ENCODE measurements at places on chromosomes 11 and 22. TPM values are rescaled to one million over a fixed set of nuclear protein-coding genes. Genes with fewer than 3 reads are reported as not detected.

The LDHAL6A gene
- 1.5 TPM for polyA plus RNA-seq

The PLAAT3 gene
- 15.1 TPM for polyA plus RNA-seq

The TPH1 gene
- 3.0 TPM for polyA plus RNA-seq

The OR4A15 gene
- not detected for polyA plus RNA-seq

The LGALS12 gene
- polyA plus RNA-seq = not detected

The HBE1 gene
- polyA plus RNA-seq = 10.4 TPM

The LUZP2 gene
- 1.7 TPM for polyA plus RNA-seq

The CHRDL2 gene
- 0.22 TPM for polyA plus RNA-seq

The CCDC83 gene
- 0.12 TPM for polyA plus RNA-seq

The TLCD5 gene
- polyA plus RNA-seq = 18.8 TPM

The FJX1 gene
- polyA plus RNA-seq = 15.0 TPM

The SH3BP1 gene
- 27.1 TPM for polyA plus RNA-seq

The OR4A16 gene
- not detected for polyA plus RNA-seq

The DMC1 gene
- polyA plus RNA-seq = 8.1 TPM

The SMC1B gene
- 0.23 TPM for polyA plus RNA-seq

The CARD10 gene
- 20.3 TPM for polyA plus RNA-seq

The MMP13 gene
- polyA plus RNA-seq = not detected

The OR8D4 gene
- not detected for polyA plus RNA-seq

The SLC1A2 gene
- polyA plus RNA-seq = 0.47 TPM

The MOGAT2 gene
- polyA plus RNA-seq = 1.1 TPM

The HTR3B gene
- polyA plus RNA-seq = 0.12 TPM

The RIMBP3C gene
- polyA plus RNA-seq = 0.20 TPM

The C11orf42 gene
- 0.91 TPM for polyA plus RNA-seq

The SMIM35 gene
- 0.17 TPM for polyA plus RNA-seq

The FAM180B gene
- polyA plus RNA-seq = 0.33 TPM

The MUC2 gene
- polyA plus RNA-seq = 0.03 TPM

The TRABD gene
- 20.7 TPM for polyA plus RNA-seq

The GRAP2 gene
- polyA plus RNA-seq = 0.57 TPM

The TMEM126A gene
- polyA plus RNA-seq = 33.7 TPM

The KRTAP5-9 gene
- polyA plus RNA-seq = 1.2 TPM

The CFAP300 gene
- 4.7 TPM for polyA plus RNA-seq

The KDELR3 gene
- polyA plus RNA-seq = 11.0 TPM

The UPK3A gene
- polyA plus RNA-seq = 1.5 TPM

The FGF4 gene
- polyA plus RNA-seq = not detected

The PPME1 gene
- 42.7 TPM for polyA plus RNA-seq

The ADORA2A gene
- polyA plus RNA-seq = 7.1 TPM

The CCDC87 gene
- 0.27 TPM for polyA plus RNA-seq

The PIH1D2 gene
- 12.6 TPM for polyA plus RNA-seq

The MS4A6E gene
- polyA plus RNA-seq = not detected

The TMPRSS4 gene
- polyA plus RNA-seq = 30.2 TPM

The NXF1 gene
- 136 TPM for polyA plus RNA-seq

The BACE1 gene
- 62.5 TPM for polyA plus RNA-seq

The CABP4 gene
- polyA plus RNA-seq = 1.0 TPM

The ARHGAP42 gene
- polyA plus RNA-seq = 35.3 TPM

The RAG1 gene
- polyA plus RNA-seq = 2.8 TPM

The TRIM49 gene
- polyA plus RNA-seq = not detected

The ADAMTS8 gene
- polyA plus RNA-seq = 2.5 TPM

The TPBGL gene
- polyA plus RNA-seq = 0.17 TPM

The BSCL2 gene
- polyA plus RNA-seq = 68.3 TPM

The SLC22A9 gene
- polyA plus RNA-seq = not detected

The ZBTB16 gene
- polyA plus RNA-seq = 0.93 TPM

The SPDYC gene
- not detected for polyA plus RNA-seq

The OR2AG2 gene
- 0.07 TPM for polyA plus RNA-seq

The TYR gene
- 0.08 TPM for polyA plus RNA-seq
